Naive thymus-derived CD8-positive, alpha-beta T cell (primary cell): ENCODE measurements at places on chromosomes 2 and 18. TPM values are rescaled to one million over a fixed set of nuclear protein-coding genes. Genes with fewer than 3 reads are reported as not detected.
A peak's percentile ranks its signal among the peaks of the same experiment; 100 is the strongest.

The HOXD13 gene
- polyA plus RNA-seq = not detected

The SULT1C4 gene
- polyA plus RNA-seq = not detected

- peaks cover 31% of the 10 kb centered on the region for H3K4me1 ChIP-seq
- no peak overlapping the region for H3K4me3 ChIP-seq
- H3K27ac ChIP-seq = no peak overlapping the region
Measured at GRCh38 chr2:169839954-169840746, 12.9 kb downstream of the UBR3 start.

DNA sequence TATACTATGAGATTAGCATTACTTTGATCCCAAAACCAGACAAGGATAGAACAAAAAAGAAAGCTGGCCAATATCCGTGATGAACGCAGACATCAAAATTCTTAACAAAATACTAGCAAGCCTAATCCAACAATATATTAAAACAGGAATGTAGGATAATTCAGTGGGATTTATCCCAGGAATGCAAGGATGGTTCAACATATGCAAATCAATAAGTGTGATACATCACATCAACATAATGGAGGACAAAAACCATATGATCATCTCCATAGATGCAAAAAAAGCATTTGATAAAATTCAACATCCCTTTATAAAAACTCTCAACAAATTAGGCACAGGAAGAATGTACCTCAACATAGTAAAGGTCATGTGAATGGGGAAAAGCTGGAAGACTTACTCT is 158.5 kb downstream of the KCNE4 start:
- no peaks in the 10 kb centered on the region for H3K36me3 ChIP-seq
- no peak overlapping the region for H3K4me3 ChIP-seq
- DNase-seq = no peak
- no peaks in the 10 kb centered on the region for H3K4me1 ChIP-seq
- H3K27ac ChIP-seq = no peak overlapping the region

DNA sequence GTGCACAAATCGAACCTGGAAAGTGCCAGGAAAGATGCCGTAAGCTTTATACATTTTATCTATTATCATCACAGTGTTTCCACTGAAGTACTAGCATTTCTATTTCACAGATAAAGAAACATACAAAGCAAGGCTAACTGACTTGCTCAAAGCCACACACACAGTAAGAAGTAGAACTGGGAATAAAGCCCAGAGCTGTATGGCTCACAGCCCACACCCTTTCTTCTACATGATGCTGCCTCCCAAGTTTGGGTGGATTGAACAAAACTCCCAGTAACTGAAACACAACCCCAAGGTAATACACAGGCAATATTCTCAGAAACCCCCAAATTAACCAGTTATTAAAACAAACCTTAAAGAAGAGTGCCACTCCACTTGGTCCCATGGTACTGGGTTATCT is 11.2 kb downstream of the SAP130 start:
- no peak overlapping the region for H3K4me3 ChIP-seq
- no peaks in the 10 kb centered on the region for H3K27me3 ChIP-seq
- peaks cover 4% of the 10 kb centered on the region for H3K36me3 ChIP-seq
- no peak for DNase-seq

DNA sequence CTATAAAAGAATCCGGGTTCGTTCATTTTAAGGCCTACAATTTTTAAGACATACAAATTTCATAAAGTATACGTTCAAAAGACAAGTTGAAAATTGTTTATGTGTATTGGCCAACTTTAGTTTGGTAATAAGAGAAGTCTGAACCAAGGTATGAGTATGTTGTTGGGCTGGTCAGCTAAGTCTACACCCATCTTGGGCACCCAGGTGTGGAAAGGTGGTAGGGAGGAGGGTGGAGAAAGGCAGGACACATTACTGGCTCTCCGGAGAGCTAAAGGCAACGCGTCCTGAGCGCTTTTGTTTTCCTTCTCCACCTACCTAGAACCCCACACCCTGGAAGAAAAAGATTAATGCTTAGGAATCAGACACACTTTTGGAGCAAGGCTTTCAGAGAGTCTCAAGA is 899 bp upstream of the PELI1 start:
- peak overlapping the region; percentile 89 for H3K4me3 ChIP-seq
- H3K27me3 ChIP-seq = no peaks in the 10 kb centered on the region
- no peak for DNase-seq

DNA sequence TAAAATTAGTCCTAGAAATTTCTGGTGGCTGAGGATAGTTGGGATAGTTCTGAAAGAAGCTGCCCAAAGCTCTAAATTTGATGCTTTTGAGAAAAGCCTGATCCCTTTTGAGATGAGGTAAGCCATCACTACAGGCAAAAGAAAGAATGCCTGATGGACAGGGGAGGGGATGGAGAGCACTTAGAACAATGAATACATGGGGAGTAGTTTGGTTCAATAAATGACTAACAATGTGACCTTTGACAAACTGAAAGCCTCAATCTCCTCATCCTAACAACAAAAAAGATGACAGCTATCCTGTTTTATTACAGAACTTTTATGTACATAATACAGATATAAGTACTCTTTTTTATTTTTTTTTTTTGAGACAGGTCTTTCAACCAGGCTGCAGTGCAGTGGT is 42.7 kb downstream of the GFPT1 start:
- peaks cover 90% of the 10 kb centered on the region for H3K36me3 ChIP-seq
- no peaks in the 10 kb centered on the region for H3K27me3 ChIP-seq
- no peaks in the 10 kb centered on the region for H3K4me1 ChIP-seq
- DNase-seq = no peak
- no peak overlapping the region for H3K4me3 ChIP-seq

DNA sequence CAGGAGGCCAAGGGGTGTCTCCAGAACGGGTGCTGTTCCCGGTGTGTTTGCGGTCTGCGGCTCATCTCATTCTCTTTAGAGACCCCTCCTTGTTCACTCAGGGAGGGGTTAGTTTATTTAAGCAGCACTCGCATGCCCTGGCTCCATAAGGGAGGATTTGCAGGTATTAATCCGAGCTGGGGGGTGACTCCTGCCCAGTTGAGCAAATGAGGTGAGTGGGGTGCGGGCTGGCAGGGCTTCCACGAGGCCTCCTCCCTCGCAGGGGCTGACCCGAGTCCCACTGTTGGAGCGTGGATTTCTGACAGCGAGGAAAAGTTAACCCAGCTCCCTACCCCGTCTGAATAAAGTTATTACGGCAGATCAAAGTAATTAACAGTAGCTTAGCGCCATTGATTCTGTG is 371.8 kb upstream of the SALL3 start:
- H3K4me1 ChIP-seq = no peaks in the 10 kb centered on the region
- H3K4me3 ChIP-seq = no peak overlapping the region
- H3K27ac ChIP-seq = no peak overlapping the region
- no peaks in the 10 kb centered on the region for H3K36me3 ChIP-seq
- DNase-seq = no peak

DNA sequence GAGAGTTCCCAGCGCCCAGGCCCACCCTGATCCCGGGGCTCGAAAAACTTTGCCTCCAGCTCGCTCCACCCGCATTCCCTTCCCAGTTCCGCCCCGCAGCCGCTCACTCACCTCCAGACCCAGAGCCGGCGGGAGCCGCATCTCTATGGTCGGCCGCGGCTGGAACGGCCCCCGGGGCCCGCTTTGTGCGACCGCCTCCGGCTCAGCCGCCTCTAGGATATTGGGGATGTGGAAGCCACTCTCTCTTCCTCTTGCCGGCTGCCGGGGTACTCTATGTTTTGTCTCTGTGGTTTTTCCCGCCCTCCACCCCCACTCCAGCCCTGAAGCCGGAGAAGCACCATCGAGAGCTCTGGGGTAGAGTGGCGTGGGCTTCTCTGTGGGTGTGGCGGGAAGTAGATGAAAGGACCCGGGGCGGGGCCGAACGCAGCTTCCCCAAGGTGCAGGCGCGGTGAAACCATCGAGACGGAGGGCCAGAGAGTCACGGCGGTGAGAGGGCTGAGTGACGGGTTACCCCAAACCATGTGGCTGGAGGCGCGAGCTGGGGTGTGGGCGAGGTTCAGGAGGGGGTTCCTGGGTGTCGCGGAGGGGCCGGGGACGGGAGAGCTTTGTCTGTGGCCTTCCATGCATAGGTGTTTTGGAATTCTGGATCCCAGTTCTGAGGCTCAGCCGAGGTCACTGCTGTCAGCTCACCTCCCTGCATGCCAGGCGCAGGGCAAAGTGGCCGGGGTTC is at the start of the genes BCS1L and ZNF142:
BCS1L (plus strand) TSS at position 426 of the 730 bp plus-strand sequence. CDS start 1,305 bp downstream, outside the sequence.
ZNF142 (minus strand) TSS at position 366 of the 730 bp plus-strand sequence. CDS start 3,194 bp downstream, outside the sequence.
- peak; percentile 92 for DNase-seq
- H3K4me1 ChIP-seq = peaks cover 17% of the 10 kb centered on the region
- H3K4me3 ChIP-seq = peak within 1 kb of the TSS; percentile 100
- H3K27me3 ChIP-seq = no peaks in the 10 kb centered on the region
- no peaks in the 10 kb centered on the region for H3K36me3 ChIP-seq
- peak within 1 kb of the TSS; percentile 92 for H3K27ac ChIP-seq

- H3K4me1 ChIP-seq = peaks cover 14% of the 10 kb centered on the region
- H3K27me3 ChIP-seq = no peaks in the 10 kb centered on the region
- H3K27ac ChIP-seq = no peak overlapping the region
- H3K4me3 ChIP-seq = no peak overlapping the region
Measured at GRCh38 chr2:218708086-218708485, 2.5 kb upstream of the TTLL4 start.

DNA sequence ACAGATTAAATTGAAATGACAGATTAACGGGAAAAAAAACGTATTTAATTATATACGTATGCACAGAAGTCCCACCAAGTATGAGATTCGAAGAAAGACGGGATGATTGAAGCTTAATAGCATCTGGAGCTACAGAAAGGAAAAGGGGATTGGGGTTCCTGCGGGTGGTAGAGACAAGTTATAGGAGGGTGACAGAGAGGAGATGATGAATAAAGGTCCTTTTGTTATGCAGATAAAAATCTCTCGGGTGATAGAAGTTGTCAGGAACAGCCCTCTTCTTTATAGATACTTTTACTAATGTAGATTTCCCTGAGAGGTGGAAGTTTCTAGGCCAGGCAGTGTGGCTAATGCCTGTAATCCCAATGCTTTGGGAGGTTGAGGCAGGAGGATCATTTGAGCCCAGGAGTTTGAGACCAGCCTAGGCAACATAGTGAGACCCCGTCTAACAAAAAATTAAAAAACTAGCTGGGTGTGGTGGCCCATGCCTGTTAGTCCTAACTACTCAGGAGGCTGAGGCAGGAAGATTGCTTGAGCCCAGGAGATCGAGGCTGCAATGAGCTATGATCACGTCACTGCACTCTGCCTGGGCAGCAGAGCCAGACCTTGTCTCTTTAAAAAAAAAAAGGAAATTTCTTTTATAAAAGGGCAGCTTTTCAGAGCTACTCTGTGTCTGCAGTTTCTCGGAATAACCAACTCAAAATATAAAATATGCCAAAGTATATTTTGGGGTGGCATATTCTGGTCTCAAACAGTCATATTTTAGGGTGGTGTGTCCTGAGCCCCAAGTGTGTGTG is 113.0 kb downstream of the STPG4 start:
- no peaks in the 10 kb centered on the region for H3K27me3 ChIP-seq
- no peak overlapping the region for H3K4me3 ChIP-seq
- no peak for DNase-seq
- H3K36me3 ChIP-seq = peaks cover 60% of the 10 kb centered on the region
- H3K4me1 ChIP-seq = peaks cover 7% of the 10 kb centered on the region
- no peak overlapping the region for H3K27ac ChIP-seq

The ELOA2 gene
- polyA plus RNA-seq = not detected

DNA sequence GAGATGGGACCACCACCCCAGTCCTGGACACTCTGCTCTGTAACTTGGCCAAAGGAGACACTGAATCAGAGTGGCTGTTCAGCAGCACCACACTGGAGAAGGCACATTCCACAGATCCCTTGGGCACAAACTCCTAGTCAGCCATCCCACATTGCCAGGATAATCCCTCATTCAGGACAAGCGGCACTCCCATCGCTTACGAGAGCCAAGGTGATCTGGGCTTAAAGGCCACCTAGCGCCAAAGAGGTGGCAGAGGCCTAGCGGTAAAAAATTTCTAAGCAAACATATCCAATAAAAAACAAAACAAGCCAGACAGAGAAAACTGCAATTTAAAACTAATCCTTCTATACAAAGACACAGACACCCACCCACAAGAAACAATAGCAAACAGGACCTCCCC is 62.2 kb downstream of the EPB41L3 start:
- H3K36me3 ChIP-seq = no peaks in the 10 kb centered on the region
- H3K27ac ChIP-seq = no peak overlapping the region
- H3K4me1 ChIP-seq = no peaks in the 10 kb centered on the region

DNA sequence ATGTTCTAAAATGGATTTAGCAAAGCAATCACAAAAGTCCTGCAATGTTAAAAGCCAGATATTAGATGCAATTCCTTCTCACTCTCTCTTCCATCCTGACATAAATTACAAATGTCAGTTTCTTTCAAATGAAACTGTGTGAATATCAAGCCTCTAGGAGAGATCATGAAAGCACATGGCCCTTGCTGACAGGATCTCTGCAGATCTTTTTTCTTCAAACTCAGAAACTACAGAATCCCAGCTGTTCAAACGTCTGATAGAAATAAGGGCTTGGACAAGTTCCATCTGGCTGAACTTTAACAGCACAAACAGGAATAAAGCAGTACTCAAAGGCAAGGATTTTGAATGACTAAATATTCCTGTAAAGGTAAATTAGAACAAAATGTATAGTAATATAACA is 47.6 kb downstream of the PDE1A start:
- no peak overlapping the region for H3K27ac ChIP-seq
- no peak overlapping the region for H3K4me3 ChIP-seq
- DNase-seq = no peak
- H3K4me1 ChIP-seq = no peaks in the 10 kb centered on the region

DNA sequence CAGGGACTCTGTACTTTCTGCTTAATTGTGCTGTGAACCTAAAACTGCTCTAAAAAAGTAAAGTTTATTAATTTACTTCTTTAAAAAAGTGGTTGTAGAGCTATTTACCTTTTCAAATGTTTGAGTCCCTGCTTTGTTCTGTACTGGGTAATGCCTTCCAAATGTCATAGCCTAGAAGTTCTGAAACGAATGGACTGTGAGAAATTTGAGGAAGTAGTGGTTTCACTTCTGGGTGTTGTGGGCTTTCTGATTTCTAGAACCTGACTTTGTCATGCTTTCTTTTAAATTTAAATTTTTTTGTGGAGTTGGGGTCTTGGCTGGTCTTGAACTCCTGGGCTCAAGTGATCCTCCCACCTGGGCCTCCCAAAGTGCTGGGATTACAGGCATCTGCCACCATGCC is 44.6 kb downstream of the SMAD4 start:
- H3K4me1 ChIP-seq = peaks cover 39% of the 10 kb centered on the region
- H3K27me3 ChIP-seq = no peaks in the 10 kb centered on the region
- no peak for DNase-seq
- H3K36me3 ChIP-seq = peaks cover 92% of the 10 kb centered on the region
- H3K4me3 ChIP-seq = no peak overlapping the region

DNA sequence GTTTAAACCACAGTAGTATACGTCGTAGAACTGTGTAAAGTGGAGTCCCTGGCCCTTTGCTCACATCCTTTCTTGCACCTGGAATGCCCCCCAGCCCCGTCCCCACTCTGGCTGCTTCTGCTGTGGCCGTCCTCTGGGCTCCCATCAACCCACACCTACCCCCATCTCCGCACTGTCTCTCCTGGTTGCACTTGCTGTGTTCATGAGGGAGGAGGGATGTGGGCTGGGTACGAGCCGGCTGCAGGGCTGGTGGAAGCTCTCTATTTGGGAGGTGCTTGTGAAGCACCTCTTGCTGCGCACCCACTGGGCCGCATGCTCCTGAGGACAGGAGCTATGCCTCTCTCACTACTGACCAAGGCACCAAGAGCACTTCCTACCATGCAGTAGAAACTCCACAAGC is 5.1 kb downstream of the OR6B3 start:
- H3K27ac ChIP-seq = no peak overlapping the region
- peaks cover 28% of the 10 kb centered on the region for H3K27me3 ChIP-seq
- H3K4me3 ChIP-seq = no peak overlapping the region
- H3K4me1 ChIP-seq = no peaks in the 10 kb centered on the region
- DNase-seq = no peak
